ENCODE measurements at places on chromosomes 7 and 10. TPM values are rescaled to one million over a fixed set of nuclear protein-coding genes. Genes with fewer than 3 reads are reported as not detected.

- DNase-seq = no peak
These were observed 16.3 kb downstream of the ACSL5 start for GRCh38 chr10:112390125-112390703.

- no peak for DNase-seq
These were observed 67.0 kb downstream of the CDK6 start for GRCh38 chr7:92769394-92769699.

SH2B2 gene
- total RNA-seq = 0.97 TPM

DNA sequence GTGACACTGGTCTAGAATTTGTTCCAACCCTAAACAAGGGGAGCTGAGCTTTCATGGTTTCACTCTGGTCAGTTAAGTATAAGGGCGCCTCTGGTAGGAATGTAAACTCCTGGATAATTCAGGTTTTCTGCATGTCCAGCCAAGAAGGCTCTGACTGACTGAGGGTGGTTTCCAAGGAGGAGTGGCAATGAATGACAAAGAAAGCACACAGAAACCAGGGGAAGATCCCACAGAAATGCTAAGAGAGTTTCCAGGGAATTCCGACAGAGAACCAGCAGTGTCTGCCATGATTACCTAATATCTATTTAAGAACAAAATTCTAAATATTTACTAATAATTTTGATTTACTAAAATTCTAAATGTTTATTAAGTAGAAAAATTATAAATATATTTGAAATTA is 27.3 kb upstream of the NRG3 start:
- DNase-seq = no peak

ZNF365 gene
- total RNA-seq = 6.1 TPM
